ENCODE measurements at places on chromosomes 5 and 9.
A peak's percentile ranks its signal among the peaks of the same experiment; 100 is the strongest.

DNA sequence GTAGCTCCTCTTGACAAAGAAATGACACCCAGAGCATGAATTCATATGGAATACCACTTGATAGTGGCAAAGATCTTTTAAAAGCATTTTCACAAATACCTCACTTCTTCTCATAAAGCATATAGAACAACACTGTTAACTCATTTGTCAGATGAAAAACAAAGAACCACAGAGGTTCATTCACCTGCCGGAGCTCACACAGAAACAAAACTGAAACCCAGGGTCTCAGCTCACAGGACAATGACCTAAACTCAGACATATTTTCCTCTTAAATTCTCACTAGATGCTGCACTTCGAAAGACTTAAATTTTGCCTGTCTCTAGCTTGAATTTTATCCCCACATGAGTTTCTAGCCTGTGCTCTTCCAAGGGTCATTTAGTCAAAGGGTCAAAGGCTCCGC, 339.0 kb downstream of the KCNN2 start:
- DNase-seq = no peak

- peak; percentile 77 for DNase-seq
Measured at GRCh38 chr5:177071666-177072385, 14.9 kb upstream of the FGFR4 start.

DNA sequence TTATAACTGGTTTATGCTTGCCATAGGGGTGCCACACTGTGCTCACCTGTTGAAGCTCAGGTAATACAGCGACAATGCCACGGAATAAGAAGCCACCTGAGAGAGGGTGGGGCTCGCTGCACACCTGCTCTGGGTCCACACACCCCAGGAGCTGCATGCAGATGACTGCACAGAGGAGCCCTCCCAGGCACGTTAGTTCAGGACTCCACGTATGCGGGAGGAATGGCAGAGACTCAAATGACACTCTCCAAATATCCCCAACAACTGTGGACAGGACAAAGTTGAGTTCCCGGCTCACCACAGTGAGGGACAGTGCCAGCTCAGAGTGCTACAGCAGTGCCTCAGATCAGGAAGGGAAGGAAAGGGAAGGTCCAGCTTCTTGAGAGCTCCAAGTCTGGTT, 5.8 kb upstream of the FCN1 start:
- DNase-seq = no peak

- no peak for DNase-seq
Measured at GRCh38 chr5:122985006-122985700, 51.4 kb downstream of the PPIC start.

- peak; percentile 17 for DNase-seq
Measured at GRCh38 chr5:86917117-86917579, 299.4 kb downstream of the COX7C start.

DNA sequence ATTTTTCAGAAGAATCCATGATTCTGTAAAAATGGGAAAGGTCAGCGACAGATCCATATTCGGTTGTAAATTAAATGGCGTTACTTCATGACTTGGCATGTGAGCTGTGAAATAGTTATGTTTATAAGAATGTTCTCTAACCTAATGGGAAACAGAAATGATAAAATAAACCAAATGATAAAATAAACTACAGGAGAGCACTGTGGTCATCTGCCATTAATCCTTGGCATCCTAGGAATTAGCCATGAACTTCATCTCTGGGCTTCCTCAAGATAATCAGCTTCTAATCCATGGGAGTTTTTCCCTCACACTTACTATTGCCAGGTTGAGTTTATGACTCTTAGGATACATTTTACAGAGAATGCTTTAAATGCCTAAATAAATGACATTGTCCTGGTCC, 94.6 kb upstream of the SLC30A5 start:
- no peak for DNase-seq

Data from CD4-positive, alpha-beta T cell treated with Interleukin-15 for 4 hours (primary cell).